ENCODE measurements at places on chromosomes 6 and 20.

- peak; percentile 95 for DNase-seq
Measured at GRCh38 chr6:41846666-41847237, 48.4 kb downstream of the USP49 start.

DNA sequence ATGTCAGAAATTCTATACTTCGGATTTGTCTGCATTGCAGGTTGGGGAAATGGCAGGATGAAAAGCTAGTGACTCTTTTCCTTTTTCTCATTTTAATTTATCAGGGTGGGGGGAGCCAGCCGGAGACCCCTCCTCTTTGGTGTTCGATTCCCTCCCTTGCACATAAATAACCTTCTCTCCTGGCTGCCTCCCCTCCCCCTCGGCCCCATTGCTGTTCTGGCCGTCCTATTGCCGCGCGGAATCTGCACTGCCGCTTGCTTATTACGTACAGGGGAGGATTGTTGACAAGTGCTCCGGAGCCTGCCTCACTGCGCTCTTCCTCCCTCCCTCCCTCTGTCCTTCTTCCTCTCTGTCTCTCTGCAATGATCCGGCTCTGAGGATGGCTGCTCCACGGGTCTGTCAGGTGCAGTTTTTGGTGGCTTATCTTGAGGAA is 154.7 kb downstream of the JARID2 start:
- no peak for DNase-seq

DNA sequence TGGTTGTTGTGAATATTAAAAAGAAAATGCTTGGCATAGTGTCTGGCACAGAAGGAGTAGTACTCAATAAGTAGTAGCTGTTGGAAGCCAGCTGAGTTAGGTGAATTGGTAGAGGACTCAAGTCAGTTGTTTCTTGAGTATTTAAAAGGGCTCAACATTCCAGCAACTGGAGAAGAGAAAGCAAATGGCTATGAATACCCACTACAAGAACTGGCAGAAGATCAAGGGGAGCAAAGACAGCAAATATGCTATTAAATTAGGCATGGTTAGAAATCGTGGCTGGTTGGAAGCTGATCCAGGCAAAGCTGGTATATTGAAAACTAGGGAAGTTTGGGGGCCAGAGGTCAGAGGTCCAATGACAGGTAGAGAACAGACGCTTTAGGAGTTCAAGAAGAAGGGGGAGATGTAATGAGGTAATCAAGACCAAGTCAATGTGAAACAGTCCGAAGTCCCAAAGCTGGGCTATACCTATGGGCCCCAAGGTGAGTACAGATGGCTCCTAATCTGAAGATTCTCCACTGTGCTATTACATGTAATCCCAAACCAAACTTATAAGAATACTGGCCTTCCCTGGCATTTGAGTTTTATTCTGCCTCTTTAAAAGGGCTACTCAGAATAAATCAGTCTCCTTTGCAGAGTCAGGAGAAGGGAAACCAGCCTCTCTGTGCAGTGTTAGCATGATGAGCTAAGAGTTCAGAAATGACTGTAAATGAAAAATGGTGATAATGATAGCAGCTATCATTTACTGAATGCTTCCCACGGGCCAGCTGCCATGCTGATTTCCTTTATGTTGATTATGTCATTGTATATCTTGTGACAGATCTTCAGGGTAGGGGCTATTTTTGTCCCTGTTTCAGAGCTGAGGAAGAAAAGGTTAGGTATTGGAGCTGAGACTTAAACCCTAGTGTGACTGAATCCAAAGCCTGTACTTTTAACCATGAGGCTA is 122.3 kb downstream of the ANKS1A start:
- no peak for DNase-seq

- DNase-seq, result no peak
Measured at GRCh38 chr6:109912118-109912517, 66.0 kb upstream of the GPR6 start.

DNA sequence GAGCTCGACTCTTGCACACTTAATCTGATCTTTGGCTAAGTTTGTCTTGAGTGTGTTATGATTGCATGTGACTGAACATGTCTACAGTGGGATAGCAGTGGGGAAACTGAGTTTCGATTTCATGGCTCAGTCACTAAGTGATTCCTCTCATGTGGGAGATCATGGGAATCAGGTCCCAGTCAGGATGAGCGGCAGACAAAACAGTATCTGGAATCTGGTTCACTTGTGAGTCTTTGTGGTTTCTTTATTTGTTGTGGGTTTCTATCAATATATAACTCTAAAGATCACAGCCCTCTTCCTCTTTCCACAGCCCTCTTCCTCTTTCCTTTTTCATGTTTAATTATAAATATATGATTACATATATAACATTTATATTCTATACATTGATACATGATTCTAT is 4.0 kb downstream of the RPP21 start:
- no peak for DNase-seq

DNA sequence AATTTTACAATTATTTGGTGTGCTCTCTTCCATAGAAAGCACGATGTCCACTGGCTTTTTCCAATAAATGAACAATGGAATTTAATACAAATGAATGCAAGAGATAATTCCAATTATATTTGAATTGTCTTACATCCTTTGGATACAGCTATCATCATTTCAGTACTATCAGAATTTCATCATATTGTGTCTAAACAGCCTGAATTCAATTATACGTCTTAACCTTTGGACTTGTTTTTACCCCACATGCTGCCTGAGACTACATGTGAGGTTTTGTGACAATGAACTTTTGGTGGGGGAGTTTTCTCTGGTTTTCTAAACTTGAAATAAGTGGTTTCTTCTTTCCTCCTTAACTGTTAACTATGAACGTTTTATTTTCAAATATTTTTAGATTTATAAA is 1176.0 kb downstream of the EPHA7 start:
- DNase-seq, result no peak

GRCh38 chr6:137122612-137123011 is 50.8 kb downstream of the IL22RA2 start:
- no peak for DNase-seq
